ENCODE measurements at places on chromosomes 6 and 20. TPM values are rescaled to one million over a fixed set of nuclear protein-coding genes. Genes with fewer than 3 reads are reported as not detected.

The COQ3 gene
- total RNA-seq: 7.3 TPM

The DLK2 gene
- 3.3 TPM for total RNA-seq

The BLTP3A gene
- total RNA-seq: 16.1 TPM

The TJAP1 gene
- total RNA-seq: 34.7 TPM

The ULBP3 gene
- 4.4 TPM for total RNA-seq

The WFDC10B gene
- total RNA-seq: not detected

The SLC2A10 gene
- 15.8 TPM for total RNA-seq

The MYB gene
- total RNA-seq: 4.7 TPM

The RREB1 gene
- 43.9 TPM for total RNA-seq

The KIAA1755 gene
- 4.7 TPM for total RNA-seq

The IRAK1BP1 gene
- total RNA-seq: 4.4 TPM

The GTSF1L gene
- total RNA-seq: not detected

The EYS gene
- total RNA-seq: 3.0 TPM

The KLHDC3 gene
- total RNA-seq: 96.4 TPM

The DCDC2 gene
- 5.5 TPM for total RNA-seq

The HEY2 gene
- total RNA-seq: 11.3 TPM

The WFDC5 gene
- 0.74 TPM for total RNA-seq

The OR2H2 gene
- not detected for total RNA-seq

The SGK2 gene
- total RNA-seq: 9.9 TPM

The TIAM2 gene
- 13.5 TPM for total RNA-seq

The TOP1 gene
- 84.6 TPM for total RNA-seq

The GATA5 gene
- 12.8 TPM for total RNA-seq

The VGLL2 gene
- 3.0 TPM for total RNA-seq

The ADA gene
- total RNA-seq: 7.5 TPM

The HDGFL1 gene
- not detected for total RNA-seq

The CCN5 gene
- total RNA-seq: not detected

The ARMC2 gene
- total RNA-seq: 6.7 TPM

The FILIP1 gene
- total RNA-seq: 2.0 TPM

The TNNC2 gene
- not detected for total RNA-seq

The KIF13A gene
- 40.1 TPM for total RNA-seq

The FAM209B gene
- not detected for total RNA-seq

The MCCD1 gene
- total RNA-seq: not detected

The PEX7 gene
- total RNA-seq: 7.1 TPM

The RIMS1 gene
- 3.7 TPM for total RNA-seq

The TUBB2B gene
- total RNA-seq: 37.8 TPM

The IL17A gene
- not detected for total RNA-seq

The CPNE5 gene
- 0.72 TPM for total RNA-seq

The FABP7 gene
- total RNA-seq: 1.2 TPM

The CNR1 gene
- total RNA-seq: 3.5 TPM

The GNMT gene
- 0.39 TPM for total RNA-seq

The BEND3 gene
- 14.4 TPM for total RNA-seq

The TP53TG5 gene
- not detected for total RNA-seq

The EPHA7 gene
- 22.7 TPM for total RNA-seq

The LAMA5 gene
- 611 TPM for total RNA-seq

The METTL24 gene
- 10.0 TPM for total RNA-seq

The HRH3 gene
- 0.24 TPM for total RNA-seq

The MMP24 gene
- 2.6 TPM for total RNA-seq

The BTN1A1 gene
- total RNA-seq: 0.36 TPM

The CDSN gene
- total RNA-seq: not detected

The PSMB8 gene
- 36.8 TPM for total RNA-seq

The SLC17A3 gene
- not detected for total RNA-seq

The TREM1 gene
- total RNA-seq: not detected

Data from type B pancreatic cell (in vitro differentiated cells).